GM03348 (cell line): ENCODE measurements at places on chromosomes 12 and 14.
A peak's percentile ranks its signal among the peaks of the same experiment; 100 is the strongest.

- DNase-seq = no peak
Measured at GRCh38 chr14:103370087-103370486, 15.1 kb upstream of the MARK3 start.

GRCh38 chr14:100440758-100441203 lies 117.6 kb downstream of the SLC25A47 start:
- no peak for DNase-seq

DNA sequence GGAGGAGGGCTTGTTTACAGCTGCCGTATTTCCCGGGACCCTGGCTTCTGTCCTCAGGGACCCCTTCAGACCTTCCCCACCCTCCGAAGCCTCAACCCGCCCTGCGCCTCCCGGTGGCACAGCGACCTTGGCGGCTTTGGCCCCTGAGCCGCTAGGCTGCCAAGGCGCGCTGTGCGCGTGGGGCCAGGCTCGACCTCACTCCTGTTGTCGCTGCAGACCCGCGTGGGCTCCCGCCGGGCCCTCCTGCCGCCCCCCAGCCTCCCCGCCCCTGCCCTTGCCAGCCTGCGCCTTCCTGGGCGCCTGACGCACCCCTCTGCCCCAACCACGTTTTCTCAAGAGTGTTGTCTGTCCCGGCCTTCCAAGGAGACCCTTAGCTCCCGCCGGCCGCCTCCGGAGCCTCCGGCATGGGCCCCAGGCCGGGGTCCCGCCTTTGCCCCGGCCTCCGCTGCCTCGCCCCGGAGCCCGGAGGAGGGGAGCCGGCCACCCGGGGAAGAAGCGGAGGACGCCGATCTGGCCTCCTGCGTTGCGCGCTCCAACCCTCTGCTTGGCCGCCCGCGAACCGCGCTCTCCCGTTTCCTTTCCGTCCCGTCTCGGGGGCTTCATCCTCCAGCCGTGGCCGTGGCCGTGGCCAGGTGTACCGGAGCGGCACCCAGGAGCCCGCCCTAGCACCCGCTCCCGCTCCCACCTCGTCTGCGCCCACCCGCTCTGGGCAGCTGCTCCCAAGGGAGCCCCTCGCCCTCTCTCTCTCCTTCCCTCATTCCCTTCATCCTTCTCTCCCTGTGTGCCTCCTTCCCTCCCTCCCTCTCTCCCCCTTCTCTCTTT lies 19.9 kb downstream of the PPP2R5C start:
- DNase-seq = peak; percentile 57

- DNase-seq = no peak
Measured at GRCh38 chr14:40368314-40368713, 936.1 kb upstream of the FBXO33 start.

GRCh38 chr14:30223385-30223785 lies 295.7 kb upstream of the PRKD1 start:
- peak; percentile 52 for DNase-seq

DNA sequence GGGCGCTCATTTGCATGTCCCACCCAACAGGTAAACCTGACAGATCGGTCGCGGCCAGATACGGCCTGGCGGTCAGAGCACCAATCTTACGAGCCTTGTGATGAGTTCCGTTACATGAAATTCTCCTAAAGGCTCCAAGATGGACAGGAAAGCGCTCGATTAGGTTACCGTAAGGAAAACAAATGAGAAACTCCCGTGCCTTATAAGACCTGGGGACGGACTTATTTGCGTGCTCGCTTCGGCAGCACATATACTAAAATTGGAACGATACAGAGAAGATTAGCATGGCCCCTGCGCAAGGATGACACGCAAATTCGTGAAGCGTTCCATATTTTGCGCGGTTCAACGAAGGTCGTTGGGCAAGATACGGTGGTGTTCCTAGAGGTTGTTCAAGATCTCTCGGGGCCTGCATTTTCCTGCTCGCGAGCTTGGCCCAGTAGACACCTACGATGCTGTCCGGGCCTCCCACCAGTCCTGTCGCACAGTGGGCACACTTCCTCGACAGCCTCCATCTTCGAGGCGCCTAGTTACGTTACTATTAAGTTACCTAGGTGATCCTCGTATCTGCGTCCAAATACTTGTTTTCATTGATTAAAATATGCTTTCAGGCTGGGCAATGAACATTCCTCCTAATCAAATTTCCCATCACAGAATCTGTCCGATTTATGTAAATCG lies at the start of gene RNU6-7:
Gene RNU6-7 (plus strand): TSS at position 230 of the 675 bp plus-strand sequence.
- no peak for DNase-seq

GRCh38 chr12:138898-139534 lies 72.4 kb downstream of the IQSEC3 start:
- DNase-seq = no peak

DNA sequence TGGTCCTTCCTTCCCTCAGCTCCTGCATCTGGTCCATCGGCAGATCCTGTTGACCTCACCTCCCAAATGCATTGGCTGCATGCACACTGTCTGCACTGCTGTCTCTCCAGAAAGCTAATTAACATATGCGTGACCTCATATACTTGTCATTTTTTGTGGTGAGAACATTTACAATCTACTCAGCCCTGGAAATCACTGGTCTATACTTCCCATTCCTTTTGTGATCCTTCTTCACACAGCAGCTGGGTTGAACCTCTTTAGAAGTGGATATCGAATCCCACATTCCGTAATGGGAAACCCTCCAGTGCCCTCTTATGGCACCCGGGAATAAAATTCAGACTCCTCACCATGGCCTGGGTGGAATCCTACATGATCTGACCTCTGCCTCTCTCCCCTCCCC lies 45.0 kb downstream of the SMOC1 start:
- no peak for DNase-seq

DNA sequence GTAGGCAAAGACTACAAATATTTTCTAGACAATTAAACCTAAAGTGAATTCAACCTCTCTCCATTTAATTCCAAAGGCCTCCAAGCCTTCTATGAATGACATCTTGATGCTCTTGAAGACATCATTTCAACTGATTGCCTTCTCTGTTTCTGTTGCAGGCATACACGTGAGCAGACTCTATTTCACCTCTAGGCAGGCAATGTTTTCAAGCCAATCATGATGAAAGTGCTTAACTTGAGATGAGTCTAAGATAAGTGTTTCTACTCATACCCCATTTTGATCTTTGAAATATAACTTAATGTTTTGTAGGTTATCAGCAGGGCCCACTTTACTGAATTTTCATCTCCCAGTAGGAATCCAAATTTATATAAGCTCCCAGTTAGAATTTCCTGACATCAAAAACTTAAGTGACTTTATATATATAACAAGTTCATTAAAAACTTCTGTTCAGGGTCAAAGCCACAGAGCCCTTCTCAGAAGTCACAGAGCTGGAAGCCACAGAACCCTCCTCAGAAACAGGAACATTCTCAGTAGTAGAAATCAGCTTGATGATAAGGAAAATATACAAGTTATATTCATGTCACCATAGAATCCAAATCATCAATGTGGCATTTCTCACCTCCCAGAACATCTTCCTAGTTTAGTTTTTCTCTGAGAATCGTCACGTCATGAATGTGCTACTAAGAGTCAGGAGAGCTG lies 108.5 kb downstream of the PHLDA1 start:
- no peak for DNase-seq

DNA sequence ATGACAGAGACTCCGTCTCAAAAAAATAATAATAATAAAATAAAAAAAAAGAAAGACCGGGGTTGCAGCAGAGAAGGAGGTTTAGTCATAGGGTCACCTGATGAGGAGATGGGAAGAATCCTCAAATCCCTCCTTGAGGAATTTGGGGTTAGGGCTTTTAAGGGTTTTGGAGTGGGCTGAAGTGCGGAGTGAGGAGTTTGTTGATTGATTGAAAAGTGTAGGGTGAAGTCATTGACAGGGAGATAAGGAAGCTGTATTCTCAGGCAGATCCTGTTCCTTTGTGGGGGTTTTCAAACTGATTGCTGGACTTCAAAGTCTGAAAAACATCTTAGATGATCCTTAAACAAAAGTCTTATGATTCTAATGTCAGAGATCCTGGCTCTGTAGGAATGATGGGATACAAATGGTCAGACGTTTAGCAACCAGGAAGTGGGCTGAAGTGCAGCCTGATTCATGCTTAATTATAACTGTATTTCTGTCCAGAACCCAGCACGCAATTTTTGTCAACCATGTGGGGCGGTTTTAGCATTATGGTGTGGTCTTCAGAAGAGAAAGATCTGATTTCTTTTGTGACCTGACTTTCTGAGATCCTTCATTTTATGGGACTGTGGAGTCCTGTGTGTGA lies 16.0 kb downstream of the FNTB start:
- DNase-seq = peak; percentile 59
